ENCODE measurements at places on chromosomes 7 and 10.

- DNase-seq = no peak
Observed at GRCh38 chr10:101355072-101355706, 1.2 kb downstream of the BTRC start.

DNA sequence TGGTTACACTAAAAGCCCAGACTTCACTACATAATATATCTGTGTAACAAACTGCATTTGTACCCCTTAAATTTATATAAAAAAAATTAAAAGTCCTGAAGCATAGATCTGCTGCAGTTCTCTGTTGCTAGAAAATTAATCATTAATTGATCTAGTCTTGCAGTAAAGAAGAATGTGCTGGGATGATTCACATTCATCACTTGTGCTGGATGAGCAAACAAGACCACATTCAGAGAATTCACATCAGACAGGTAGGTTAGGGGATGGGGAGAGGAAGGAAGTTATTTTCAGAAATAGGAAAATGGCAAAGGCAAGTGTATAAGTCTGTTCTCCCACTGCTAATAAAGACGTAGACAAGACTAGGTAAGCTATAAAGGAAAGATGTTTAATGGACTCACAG is 1019.0 kb downstream of the KCNMA1 start:
- DNase-seq = no peak

DNA sequence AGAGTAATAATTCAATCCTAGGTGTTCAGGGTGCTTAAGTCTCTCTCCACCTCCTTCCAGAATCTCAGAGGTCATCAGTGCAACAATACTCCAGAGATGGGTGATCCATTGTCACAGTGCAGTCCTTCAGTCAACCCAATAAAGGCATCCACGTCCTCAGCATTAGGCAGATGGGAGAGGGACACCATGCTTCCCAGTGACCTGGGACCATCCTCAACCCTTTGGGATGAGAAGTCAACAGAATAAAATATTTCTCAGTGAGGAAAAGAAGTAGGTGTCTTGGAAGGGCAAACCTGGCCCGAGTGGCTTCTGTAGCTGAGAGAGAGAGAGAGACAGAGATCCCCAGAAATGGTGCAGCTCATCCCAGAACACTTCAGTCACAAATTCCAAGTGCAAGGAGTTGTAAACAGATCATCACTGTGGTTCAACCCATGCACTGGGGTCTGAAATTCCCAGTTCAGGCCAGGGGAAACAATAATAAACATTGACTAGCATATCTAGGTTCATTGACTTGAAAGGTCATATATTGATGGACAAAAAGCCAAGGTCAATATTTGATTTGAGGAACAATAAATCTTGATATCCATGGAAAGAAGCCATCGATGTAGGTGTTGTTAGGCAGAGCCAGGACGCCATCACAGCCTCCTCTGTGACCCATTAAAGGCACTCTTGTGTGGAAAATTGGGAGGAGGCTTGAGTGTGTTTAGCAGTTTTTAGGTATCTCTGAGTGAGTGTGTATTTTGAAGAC is 256.0 kb upstream of the ZMIZ1 start:
- DNase-seq = no peak

DNA sequence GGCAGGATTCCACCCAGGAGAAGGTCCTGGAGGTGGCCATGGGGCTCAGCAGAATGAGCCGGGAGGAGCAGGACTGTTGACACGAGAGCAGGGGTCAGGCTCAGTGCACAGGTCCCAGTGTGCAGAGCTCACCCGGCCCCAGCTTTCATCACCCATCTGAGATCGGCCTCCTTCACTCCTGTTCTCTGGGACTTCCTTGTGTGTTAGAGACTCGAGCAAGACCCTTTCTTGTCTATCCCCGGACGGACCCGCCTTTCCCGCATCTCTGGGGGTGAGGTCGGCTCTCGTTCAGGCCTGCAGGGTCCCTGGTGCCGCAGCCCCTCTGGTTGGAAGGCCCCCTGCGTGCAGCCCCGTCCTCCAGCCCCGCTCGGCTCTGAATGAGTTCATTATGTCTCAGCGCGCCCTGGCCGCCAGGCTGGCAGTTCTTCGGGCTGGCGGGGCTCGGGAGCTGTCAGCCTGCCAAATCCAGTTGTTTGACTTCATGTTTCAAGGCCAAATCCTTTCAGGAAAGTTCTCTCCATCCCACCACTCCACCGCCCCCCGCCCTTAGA is 127.9 kb downstream of the LHPP start:
- DNase-seq = no peak

DNA sequence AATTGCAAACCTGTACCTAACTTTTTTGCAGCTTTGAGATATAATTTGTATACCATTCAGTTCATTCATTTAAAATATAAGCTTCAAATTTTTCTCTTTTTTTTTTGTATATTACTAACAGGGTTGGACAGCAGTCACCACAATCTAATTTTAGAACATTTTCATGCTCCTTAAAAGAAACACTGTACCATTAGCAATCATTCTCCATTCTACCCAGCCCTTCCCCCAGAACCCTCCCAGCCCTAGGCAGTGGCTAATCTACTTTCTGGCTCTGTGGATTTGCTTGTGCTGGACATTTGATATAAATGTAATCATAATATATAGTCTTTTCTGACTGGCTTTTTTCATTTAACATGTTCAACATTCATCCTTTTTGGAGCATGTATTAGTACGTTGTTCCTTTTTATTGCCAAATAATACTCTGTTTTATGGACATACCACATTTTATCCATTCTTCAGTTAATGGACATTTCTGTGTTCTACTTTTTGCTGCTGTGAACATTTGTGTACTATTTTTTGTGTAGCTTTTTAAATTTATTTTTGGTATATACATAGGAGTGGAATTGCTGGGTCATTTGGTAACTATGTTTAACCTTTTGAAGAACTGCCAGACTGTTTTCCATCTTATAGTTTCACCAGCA is 40.9 kb upstream of the ST7 start:
- no peak for DNase-seq

DNA sequence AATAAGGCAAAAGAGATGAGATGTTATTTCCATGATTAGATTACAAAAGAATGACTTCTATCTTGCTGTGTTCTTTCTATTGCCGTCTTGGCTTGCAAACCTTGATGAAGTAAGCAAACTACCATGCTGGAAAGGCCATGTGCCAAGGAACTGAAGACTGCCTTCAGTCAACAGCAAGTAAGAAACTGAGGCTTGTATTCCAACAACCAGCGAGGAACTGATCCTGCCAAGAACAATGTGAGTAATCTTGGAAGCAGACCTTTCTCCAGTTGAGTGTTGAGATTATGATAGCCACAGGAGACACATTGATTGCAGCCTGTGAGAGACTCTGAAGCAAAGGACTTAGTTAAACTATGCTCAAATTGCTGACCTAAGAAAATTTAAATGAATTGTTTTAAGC is 164.6 kb upstream of the GRM3 start:
- DNase-seq = no peak

DNA sequence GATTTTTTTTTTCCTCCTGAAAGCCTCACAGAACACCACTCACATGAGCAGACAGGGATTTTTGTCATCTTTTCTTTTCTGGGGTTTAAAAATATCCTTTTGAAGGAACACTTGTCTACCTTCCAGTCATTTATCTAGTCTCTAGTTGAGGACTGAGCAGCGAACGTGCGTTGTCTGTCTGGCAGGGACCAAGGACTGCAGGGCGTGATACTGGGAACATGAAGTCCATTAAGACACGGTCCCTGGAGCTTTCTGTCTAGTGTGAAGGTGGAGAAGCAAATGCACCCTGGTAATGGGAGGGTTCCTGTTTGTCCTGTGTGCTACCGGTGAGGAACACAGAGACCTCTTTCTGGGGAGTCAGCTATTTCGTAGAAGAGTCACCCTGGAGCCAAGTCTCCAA is 207.4 kb downstream of the TMEM178B start:
- DNase-seq = no peak

DNA sequence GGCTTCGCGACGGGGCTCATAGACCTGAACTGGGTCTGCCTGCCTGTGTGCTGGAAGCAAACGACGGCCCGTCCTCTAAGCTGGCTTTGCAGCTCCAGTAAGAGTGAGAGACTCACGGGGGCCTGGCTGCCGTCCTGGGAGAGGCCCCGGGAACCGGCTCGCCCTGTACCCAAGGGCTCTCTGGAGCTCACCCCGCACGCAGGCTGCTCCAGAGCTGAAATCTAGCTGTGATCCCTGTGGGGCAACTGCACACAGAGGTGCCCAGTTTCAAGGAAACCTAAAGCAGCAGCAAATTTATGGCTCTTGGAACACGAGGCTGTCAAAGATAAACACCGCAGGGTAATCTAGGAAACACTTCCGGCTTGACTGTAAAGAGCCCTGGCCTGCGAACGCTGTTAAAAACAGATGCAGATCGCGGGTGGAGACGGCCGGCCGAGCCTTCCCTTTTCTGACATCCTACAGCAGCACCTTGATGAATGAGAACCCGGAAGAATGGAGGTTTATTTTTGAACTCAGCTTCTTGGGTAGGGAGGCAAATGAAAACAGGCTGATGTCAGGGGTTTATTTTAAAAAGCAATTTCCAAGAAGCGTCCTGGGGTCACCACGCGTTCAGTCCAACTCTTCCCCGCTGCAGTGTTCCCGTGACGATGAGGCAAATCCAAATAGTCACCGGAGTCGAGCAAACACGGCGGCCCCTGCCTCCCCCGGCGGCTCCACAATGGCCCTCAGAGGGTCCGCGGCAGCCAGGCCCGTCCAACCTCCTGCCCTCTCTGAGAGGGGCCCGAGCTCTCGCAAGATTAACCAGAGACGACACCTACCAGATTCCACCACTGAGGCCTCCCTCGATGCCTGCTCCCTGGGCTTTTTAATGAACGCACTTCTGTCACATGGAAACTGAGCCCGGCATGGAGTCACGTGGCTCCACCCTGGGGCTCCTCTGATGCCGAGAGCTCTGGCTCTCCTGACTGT is 29.6 kb downstream of the AMZ1 start:
- no peak for DNase-seq

DNA sequence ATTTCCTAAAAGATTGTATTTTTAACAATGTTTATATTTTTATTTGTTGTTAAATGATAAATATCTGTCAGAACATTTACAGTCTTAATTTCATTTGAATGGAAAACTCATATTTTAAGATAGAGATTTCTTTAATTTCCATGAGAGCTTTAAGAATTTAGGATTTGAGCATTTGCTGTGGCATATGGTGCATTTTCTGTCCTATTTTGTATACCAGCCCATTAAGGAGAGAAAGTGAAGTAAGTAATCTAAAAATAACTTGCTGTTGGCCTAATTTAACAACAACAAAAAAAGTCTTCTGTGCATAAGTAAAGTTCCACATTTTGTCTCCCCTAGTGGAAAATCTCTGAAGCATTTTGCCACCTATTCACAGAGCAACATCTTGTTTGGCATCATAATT is 190.9 kb upstream of the PPP1R3A start:
- DNase-seq = no peak

DNA sequence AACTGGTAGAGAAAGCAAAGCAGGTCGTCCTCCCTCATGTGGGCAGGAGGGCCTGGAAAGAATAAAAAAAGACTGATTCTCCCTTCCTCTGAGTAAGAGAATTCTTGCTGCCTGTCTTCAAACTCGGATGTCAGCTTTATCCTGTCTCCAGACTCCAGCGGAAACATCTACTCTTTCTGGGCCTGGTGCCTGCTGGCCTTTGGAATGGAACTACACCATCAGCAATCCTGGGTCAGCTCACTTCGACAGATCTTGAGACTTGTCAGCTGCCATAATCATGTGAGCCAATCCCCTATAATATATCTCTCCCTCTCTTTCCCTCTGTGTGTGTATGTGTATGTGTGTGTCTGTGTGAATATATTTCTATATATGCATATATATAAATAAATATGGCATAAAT is 411.0 kb upstream of the DPP6 start:
- no peak for DNase-seq

GRCh38 chr7:118184565-118184940 is 589 bp downstream of the LSM8 start:
- no peak for DNase-seq

GRCh38 chr10:17025444-17026295 is 103.9 kb downstream of the CUBN start:
- DNase-seq = peak; percentile 44

GRCh38 chr10:97490592-97490991 is 7.6 kb downstream of the MMS19 start:
- DNase-seq = no peak

DNA sequence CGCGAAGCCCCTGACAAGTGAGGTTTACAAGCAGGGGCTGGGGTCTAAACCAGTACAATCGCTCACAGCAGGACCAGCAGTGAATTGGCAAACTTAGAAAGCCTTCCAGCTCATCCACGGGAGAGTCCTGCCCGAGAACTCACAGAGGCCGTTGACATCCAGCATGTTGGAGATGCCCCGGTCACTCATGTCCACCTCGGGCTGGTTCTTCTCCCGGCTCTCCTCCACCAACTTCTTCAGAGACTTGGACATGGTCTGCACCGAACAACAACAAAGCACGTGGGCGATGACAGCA is 447 bp downstream of the RSU1 start:
- DNase-seq = no peak

DNA sequence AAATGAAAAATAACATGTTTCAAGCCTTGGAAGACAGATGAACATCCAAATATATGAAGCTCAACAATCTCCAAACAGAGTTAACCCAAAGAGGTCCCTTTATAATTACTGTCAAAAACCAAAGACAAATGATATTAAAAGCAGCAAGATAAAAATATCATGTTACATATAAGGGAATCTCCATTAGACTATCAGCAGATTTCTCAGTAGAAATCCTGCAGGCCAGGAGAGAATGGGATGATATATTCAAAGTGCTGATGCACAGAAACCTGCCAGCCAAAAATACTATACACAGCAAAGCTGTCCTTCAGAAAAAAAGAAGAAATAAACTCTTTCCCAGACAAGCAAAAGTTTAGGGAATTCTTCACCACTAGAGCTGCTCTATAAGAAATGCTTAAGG is 41.0 kb downstream of the AASS start:
- no peak for DNase-seq

- DNase-seq = no peak
Observed at GRCh38 chr10:28612877-28613276, 64.4 kb upstream of the BAMBI start.
